ENCODE measurements at places on chromosomes 2 and 18. TPM values are rescaled to one million over a fixed set of nuclear protein-coding genes. Genes with fewer than 3 reads are reported as not detected.
A peak's percentile ranks its signal among the peaks of the same experiment; 100 is the strongest.

DNA sequence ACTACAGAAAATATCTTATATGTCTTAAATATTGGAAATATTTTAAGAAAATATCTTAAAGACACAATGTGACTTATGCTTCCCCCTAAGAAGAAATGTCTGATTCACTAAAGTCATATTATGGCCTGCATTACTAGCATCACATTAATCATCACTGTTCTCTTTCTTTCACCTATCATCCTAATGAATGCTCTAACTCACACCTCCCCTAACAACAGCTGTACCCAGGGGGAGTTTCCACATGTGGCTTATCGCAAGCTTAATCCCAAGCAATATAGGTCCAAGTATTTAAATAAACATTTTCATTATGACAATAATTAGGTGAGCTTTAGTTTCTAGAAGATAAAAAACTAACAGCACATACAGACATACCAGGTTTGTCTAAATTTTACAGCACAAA, 39.6 kb downstream of the REV1 start:
- DNase-seq, result no peak

MC2R gene
- total RNA-seq, result not detected

DNA sequence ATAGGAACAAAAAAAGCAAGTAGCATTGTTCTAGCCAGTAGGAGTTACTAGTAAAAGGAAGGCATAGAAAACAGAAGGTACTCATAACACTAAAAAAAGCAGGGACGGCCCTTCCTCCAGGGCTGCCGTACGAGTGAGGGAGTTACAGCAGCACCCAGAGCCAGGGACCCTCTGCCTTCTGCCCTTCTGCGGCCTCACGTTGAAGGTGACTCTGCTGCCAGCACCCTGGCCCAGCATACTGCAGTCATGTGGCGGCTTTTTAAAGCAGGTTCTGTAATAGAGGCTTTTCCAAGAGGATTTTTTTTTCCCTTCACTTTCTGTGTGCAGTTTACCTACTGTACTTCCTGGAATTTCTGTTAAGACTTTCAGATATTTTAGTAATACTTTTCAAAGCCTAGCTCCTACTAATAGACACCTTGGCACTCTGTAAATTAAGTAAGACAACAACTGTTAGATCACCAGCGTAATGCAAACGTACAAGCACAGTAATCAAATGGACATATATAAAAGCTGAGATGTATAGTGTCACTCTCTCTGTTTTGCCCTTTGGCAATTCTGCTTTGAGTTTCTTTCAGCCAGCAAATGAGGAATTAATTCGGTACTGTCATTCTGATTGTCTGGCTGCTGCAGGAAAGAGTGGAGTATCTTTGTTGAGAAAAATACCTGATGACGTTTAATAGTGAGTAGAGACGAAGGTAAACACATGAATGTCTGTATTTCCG, 161.5 kb downstream of the PTGR3 start:
- no peak for DNase-seq

GRCh38 chr2:239164335-239164871, 236.4 kb downstream of the HDAC4 start:
- DNase-seq, result peak; percentile 5

- DNase-seq, result no peak
Measured at GRCh38 chr18:13398631-13399030, 180.1 kb downstream of the LDLRAD4 start.

INHBB gene
- total RNA-seq, result 19.3 TPM

- peak; percentile 23 for DNase-seq
Measured at GRCh38 chr2:120865656-120866055, 130.0 kb downstream of the GLI2 start.

DNA sequence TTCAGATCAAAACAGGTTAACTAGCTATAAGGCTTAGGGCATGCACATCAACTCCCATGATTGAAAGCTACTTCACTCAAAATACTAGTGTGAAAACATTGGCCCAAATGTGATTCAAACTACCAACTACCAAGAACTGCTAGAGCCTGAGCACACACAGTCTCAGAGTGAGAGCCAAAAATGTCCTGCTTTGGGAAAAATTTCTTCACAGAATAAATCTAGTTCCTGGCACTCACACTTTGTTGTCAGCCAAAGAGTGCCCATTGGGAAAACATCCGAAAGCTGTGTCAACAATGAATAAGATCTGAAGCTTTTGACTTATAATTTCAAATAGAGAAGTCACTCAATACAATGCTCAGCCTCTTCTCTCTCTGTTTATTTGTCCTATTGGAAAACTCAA, 182.7 kb downstream of the LRATD1 start:
- DNase-seq, result no peak

NR4A2 gene
- 0.99 TPM for total RNA-seq

DNA sequence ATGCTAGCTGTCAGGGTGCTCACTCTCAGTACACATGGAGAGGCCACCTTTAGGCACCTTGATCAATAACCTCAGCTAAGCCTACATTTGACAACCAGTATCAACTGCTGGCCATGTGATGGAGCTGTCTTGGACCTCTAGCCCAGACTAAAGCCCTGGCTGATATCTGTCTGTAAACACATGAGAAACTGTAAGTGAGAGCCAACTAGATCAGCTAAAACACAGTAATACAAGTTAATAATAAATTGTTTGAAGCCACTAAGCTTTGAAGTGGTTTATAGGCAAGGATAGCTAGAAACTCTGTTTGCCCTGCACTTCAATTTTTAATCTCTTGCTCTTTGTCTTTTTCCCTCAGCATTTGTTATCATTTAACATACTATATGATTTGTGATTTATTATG, 407.1 kb downstream of the SPAG16 start:
- DNase-seq, result no peak

RHOB gene
- 194 TPM for total RNA-seq

DNA sequence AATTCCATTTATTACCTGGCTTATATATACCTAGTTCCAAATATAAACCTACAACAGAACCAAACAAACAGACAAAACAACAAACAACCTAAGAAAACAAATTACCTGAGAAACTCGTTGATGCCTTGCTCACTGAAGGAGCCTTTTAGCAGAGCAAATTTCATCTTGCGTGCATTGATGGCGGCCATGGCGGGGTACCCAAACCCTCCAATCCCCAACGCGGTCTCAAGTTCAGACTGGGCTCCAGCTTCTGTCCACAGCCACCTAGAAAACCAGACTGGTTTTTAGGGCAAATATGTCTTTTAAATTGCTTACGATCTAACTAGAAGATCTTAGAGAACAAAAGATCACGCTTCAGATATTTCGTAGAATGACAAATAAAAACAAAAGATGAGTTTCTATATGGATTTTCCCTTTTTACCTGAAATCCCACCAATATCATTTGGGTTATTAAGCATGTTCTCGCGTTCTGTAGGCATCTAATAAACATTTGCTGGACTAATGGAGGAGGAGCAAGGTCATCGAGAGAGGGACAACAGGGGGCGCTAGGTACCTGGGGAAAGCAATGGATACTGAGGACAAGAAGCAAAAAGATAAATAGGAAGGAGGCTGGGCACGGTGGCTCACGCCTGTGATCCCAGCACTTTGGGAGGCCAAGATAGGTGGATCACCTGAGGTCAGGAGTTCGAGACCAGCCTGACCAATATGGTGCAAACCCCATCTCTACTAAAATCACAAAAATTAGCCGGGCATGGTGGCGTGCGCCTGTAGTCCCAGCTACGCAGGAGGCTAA, 25.2 kb downstream of the PDIA6 start:
- no peak for DNase-seq

- no peak for DNase-seq
Measured at GRCh38 chr2:18855027-18855426, 265.7 kb upstream of the NT5C1B start.

GRCh38 chr2:170077830-170078569, 99.9 kb upstream of the MYO3B start:
- no peak for DNase-seq

GRCh38 chr2:149825473-149825872, 237.9 kb upstream of the MMADHC start:
- no peak for DNase-seq

TACR1 gene
- 0.37 TPM for total RNA-seq

GRCh38 chr2:21118302-21118920, 5.4 kb upstream of the TDRD15 start:
- DNase-seq, result no peak

SULT1C2 gene
- 0.12 TPM for total RNA-seq

Data from psoas muscle (tissue), 8 donors.